Fibroblast of skin of right biceps (primary cell): ENCODE measurements at places on chromosomes 3 and 15.

DNA sequence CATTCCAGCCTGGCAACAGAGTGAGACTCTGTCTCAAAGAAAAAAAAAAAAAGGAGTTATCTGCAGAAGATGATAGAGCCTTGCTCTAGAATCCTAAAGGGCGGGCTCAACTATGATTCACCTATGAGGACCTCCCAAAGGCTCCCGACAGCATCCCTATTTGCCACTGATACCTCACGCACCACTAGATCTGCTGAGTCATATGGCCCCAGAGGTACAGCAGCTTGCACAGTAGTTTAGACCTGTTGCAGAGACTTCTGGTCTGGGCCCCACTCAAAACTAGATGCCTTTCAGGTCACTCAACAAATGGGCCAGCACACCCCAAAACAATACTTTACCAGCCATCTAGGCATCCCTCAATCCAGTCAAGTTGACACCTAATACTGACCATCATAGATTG is 38.1 kb upstream of the PTX3 start:
- no peak for DNase-seq

- no peak for DNase-seq
Measured at GRCh38 chr15:83065431-83065830, 1.6 kb downstream of the BTBD1 start.

GRCh38 chr3:97692831-97693230 is 71.7 kb upstream of the ARL6 start:
- DNase-seq = no peak

GRCh38 chr3:73601481-73601880 is 23.3 kb downstream of the PDZRN3 start:
- peak; percentile 66 for DNase-seq

GRCh38 chr3:81823882-81824395 is 62.5 kb upstream of the GBE1 start:
- DNase-seq = peak; percentile 11

DNA sequence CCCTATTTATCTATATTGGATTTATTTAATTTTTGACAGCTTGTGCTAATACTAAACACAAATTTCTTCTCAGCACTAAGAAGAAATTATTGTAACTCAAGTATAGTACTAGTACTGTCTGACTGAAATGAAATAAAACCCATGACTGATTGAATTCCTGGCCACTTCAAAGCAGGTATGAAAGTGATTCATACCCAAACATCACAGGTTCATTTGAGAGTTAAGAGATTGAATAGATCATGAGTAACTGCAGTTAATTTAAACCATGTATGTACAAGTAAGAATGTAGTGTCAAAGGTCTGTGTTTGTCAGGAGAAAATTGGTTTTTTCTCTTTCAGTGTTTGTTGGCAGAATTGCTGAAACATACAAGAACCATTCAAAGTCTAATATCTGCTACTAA is 332.0 kb upstream of the GRM7 start:
- no peak for DNase-seq

DNA sequence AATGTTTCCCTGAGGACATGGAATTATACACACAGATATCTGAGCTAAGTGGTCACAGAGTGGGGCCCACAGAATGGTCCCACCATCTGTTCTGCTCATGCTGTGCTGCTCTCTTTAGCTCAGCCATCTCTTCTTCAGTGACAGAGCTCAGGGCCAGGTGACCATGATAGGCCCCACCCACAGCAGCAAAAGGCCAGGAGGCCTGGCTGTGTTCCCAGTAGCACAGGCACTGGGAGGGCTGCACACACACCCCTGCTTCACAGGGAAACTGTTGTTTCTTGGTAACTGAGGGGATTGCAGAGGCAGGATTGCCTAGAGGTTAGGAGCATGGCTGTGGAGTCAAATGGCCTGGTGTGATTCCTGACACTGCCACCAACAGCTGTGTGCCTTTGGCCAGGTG is 4.8 kb upstream of the FBXW12 start:
- DNase-seq = no peak

- DNase-seq = peak; percentile 17
Measured at GRCh38 chr15:65368302-65369211, 9.2 kb downstream of the IGDCC3 start.

GRCh38 chr15:100833417-100834389 is 45.9 kb upstream of the ALDH1A3 start:
- DNase-seq = no peak

DNA sequence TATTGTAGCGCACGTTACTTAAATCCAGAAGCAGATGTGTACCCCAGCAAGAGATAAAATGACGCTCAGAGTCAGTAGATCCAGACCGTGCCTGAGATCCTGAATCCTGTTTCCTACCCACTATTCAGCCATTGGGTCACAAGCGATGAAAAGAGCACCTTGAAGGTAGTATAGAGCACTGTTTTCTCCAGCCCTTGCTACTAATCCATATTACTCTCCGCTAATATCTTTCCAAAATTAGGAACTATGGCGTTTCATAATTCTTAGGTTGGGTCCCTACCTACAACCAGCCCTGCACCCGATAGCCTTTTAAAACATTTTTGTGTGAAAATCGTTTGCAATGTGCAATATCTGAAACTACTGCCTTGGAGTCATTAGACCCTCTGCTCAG is 596 bp downstream of the BTD start:
- no peak for DNase-seq

DNA sequence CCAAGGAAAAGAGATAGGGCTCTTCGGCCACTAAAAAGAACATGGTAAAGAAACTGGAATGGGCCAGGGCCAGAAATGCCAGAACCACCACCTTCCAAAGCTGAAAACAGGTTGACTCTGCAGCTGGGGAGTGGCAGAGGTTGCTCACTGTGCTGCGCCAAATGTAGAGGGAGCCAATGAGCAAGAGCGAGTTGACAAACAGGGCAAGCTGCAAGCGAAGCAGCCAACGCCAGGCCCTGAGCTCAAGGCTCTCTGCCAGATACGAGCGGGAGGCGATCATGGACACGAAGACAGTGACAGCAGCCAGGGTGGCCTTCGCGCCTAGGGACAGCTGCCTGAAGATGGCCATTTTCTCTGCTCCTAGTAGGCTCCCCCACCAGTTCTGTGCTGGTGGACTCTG is 3.1 kb downstream of the GLB1 start:
- no peak for DNase-seq

DNA sequence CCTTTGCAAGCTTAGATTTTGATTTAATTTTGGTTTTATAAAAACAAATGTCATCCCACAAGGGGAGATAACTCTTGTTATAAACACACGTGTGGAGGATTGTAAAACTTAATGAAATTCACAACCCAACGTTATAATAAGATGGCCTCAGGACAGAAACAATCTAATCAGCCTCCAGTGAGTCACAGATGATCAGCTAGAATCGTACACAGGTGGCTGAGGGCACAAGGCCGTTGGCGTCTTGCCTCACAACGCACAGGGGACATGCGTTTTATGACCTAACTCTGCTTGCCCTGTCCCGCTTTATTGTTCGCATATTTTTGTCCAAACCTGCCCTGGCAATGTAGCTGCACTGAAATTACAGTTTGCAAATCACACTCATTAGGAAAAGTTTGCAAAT is 121.9 kb upstream of the PDZRN3 start:
- no peak for DNase-seq

GRCh38 chr15:46278486-46279090 is 643.8 kb downstream of the SQOR start:
- no peak for DNase-seq

DNA sequence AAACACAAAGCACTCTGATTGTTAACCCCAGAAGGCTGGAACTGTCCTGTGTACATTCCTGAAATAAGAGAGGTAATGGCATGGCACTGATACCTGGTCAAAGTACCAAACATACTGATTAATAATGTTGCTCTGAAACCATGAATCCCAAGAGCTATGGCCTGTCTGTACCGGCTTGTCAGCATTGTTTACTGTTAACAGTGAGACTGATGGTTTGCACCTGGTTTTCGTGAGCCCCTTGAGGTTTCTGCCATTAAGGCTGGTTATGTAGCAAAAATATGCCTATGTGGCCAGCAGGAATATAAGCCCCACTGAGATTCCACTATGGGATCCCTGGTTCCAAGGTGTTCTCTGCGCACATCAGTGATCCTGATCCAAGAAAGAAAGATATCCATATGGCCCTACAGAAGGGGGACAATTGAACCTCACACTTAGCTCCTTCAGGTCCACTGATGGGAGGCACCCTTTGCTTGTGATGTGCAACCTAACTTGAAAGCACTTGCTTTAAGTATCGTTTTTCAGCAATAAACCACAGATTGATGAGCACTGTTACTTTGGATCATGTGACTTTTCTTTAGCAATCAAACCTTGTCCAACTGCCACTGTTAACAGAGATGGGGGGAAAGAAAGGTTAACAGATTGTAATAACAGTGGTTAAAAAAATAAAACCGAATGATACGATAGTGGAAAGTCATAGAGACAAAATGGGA is 65.2 kb downstream of the TBL1XR1 start:
- DNase-seq = no peak

- no peak for DNase-seq
Measured at GRCh38 chr3:101544161-101544850, 17.4 kb upstream of the TRMT10C start.

GRCh38 chr3:60770532-60770931 is 480.7 kb downstream of the FHIT start:
- no peak for DNase-seq

DNA sequence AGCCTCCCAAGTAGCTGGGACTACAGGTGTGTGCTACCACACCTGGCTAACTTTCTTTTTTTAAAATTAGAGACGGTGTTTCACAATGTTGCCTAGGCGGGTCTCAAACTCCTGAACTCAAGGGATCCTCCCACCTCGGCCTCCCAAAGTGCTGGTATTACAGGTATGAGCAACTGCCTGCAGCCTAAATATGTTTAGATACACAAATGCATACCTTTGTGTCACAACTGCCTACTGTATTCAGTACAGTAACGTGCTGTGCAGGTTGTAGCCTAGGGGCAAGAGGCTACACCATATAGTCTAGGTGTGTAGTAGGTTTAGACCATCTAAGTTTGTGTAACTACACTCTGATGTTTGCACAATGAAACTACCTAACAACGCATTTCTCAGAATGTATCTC is 9.5 kb upstream of the PAK6 start:
- DNase-seq = no peak

DNA sequence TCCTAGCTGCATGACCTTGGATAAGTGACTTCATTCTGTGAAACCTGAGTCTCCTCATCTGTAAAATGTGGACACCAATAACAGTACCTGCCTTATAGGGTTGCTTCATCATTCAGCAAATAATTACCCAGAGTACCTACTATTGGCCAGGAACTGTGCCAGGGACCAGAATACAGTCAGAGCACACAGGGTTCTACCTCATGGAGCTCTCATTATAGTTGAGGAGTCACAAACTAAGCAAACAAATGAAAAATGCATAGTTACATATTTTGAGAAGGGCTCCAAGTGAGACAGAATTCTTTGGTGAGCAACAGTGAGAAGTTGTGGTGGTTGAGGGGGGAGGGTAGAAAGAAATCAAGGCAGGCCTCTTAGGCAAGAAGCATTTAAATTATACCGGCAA is 308.6 kb upstream of the WNT5A start:
- DNase-seq = peak; percentile 51

- no peak for DNase-seq
Measured at GRCh38 chr3:51800750-51801125, 21.7 kb upstream of the IQCF6 start.
